ENCODE measurements at places on chromosomes 16 and 17.
A peak's percentile ranks its signal among the peaks of the same experiment; 100 is the strongest.

- no peak for DNase-seq
These were observed 2.2 kb upstream of the C17orf58 start for GRCh38 chr17:67998466-67998865.

- no peak for DNase-seq
These were observed 10.1 kb downstream of the UBFD1 start for GRCh38 chr16:23567602-23568001.

DNA sequence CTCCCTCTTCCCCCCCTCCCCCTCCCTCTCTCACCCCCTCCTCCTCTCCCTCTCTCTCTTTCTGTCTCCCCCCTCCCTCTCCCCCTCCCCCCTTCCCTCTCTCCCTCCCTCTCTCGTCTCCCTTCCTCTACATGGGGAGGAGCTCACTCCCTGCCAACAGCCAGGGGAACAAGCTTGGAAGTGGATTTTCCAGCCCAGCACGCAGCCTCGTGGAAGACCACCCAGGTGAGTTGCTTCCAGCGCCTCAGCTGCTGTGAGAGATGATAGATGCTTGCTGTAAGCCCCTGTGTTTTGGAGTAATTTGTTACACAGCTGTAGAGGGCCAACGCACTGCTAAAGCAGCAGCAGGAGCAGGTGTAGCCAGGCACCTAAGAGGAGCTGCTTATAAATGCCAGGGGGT, 20.8 kb downstream of the ACTG1 start:
- no peak for DNase-seq

GRCh38 chr17:76558198-76559095, 18.6 kb downstream of the PRCD start:
- peak; percentile 85 for DNase-seq

DNA sequence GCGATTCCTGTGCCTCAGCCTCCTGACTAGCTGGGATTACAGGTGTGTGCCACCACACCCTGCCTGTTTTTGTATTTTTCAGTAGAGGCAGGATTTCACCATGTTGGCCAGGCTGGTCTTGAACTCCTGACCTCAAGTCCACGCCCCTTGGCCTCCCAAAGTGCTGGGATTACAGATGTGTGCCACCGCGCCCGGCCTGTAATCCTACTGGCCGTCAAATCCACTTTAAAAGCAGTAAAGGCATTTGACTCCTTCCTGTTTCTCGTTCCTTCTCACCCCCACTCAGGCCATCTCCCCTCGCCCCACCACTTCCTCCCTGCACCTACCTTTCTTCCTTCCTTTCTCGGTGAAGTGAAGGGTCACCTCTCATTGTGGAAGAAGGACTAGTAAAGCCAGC, 69.4 kb upstream of the CREBBP start:
- DNase-seq: no peak

- DNase-seq: no peak
These were observed 3.6 kb downstream of the ACADVL start for GRCh38 chr17:7223375-7223774.

- no peak for DNase-seq
These were observed 39.2 kb downstream of the IFT140 start for GRCh38 chr16:1572673-1573072.

GRCh38 chr17:43709210-43709609, 47.5 kb upstream of the MEOX1 start:
- no peak for DNase-seq

GRCh38 chr17:60390925-60391470, 935 bp downstream of the USP32 start:
- DNase-seq: peak; percentile 24

- no peak for DNase-seq
These were observed 10.0 kb upstream of the FASN start for GRCh38 chr17:82108038-82108437.

DNA sequence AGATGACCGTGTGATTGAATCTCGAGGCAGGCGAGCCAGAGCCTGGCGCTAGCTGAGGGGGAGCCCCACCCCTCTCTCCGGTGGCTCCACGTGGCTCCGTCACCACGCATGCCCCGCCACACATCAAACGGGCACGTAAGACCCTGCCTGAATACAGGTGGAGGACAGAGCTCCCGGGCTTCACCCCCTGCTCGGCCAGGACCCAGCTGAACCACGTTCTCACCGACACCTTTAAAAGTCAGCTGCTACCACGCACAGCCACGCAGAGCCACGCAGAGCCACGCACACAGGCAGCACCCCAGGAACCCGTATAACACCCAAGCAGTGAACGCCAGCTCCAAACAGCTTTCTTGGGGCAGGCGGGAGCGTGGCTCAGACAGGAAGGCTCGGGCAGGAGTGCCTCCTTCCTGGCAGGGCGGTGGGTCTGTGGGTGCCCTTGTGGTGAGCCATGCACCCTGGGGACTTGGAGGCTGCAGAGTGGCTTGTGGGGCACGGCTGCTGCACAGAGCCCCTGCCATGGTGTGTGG, 4.4 kb downstream of the TMEM204 start:
- no peak for DNase-seq

DNA sequence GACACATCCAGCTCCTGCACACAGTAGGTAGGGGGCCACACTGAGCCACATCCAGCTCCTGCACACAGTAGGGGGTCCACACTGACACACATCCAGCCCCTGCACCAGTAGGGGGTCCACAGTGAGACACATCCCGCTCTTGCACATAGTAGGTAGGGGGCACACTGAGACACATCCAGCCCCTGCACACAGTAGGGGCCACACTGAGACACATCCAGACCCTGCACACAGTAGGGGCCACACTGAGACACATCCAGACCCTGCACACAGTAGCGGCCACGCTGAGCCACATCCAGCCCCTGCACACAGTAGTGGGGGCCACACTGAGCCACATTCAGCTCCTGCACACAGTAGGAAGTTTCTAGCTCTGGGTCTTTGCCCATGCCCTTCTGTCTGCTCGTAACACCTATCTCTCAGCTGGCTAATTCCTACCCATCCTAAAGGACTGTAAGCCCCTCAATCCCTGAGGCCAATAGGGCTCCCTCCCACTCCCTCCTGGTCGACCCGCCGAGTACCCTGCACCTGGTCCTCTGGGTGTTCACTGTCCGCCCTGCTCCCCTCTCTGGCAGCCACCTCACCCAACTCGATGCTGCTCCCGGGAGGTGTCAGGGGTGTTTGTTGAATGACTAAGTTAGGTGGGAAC, 9.4 kb upstream of the ATP2A3 start:
- DNase-seq: no peak

GRCh38 chr16:57297856-57298255, 13.4 kb upstream of the PLLP start:
- no peak for DNase-seq

DNA sequence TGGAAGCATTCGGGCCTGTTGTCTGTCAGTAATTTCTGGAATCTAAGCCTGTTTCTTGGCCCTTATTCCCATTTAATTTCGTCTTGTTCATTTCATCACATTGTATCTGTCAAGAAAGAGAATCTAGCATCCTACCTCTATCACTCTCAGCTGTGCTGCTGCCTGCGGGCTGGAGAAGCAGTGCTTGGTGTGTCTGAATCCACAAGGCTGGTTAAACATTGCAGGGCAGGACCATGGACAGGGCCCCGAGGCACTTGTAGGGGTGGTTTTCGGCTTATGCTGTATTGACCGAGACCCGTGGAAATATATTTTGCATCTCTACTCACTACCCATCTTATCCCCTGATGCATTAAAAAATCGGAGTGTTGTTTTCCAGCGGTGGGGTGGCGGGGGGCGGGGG, 3.1 kb downstream of the RAB11FIP4 start:
- no peak for DNase-seq

GRCh38 chr17:68356520-68356919, 65.2 kb downstream of the ARSG start:
- DNase-seq: no peak

DNA sequence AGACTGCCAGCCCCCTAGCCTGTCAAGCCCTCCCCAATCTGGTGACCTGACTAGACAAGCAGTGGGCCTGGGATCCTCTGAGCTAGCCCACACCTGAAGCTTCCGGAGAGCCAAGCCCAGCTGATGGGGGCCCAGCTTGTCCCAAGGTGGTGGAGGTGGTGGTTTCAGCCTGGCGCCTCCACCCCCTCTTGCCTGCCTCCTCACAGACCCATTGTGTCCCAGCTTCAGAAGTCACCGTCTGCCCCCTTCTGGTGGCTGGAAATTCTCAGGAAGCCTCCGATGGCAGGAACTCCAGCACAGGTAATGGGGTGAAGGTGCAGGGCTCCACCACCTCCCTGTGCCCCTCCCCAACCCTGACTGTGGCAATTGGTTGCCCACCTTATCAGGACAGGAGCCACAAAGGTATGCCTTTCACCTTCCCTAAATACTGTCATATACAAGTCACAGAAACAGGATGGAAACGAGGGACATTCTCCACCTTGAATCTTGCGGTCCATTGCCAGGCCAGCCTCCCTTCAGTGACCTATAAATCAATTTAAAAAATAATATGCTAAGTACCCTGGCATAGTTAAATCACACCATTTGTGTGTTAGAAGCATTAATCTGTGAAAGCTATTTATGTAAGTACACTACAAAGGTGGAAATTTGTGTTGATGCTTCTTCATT, 66.0 kb upstream of the ZNF423 start:
- DNase-seq: peak; percentile 60

GRCh38 chr17:56581635-56582627, 11.6 kb upstream of the NOG start:
- DNase-seq: no peak

DNA sequence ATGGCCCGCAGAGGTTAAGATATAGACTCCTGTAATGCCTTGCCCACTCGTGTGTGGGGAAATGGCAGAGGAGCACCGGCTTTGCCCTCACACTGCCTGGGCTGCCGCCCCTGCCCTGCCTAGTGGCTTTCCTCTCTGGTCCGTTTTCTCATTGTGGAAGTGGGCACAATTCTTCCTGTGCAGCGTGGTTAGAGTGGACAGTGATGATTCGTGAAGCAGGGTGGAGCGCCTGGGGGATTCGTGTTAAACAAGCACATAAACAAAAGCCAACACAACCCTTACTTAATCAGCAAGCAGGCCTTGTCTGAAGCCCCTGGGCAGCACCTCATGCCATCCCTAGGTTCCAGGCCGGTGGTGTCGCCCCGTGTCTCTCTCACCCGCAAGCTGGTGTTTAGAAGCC, 269.7 kb downstream of the SEC14L1 start:
- no peak for DNase-seq

DNA sequence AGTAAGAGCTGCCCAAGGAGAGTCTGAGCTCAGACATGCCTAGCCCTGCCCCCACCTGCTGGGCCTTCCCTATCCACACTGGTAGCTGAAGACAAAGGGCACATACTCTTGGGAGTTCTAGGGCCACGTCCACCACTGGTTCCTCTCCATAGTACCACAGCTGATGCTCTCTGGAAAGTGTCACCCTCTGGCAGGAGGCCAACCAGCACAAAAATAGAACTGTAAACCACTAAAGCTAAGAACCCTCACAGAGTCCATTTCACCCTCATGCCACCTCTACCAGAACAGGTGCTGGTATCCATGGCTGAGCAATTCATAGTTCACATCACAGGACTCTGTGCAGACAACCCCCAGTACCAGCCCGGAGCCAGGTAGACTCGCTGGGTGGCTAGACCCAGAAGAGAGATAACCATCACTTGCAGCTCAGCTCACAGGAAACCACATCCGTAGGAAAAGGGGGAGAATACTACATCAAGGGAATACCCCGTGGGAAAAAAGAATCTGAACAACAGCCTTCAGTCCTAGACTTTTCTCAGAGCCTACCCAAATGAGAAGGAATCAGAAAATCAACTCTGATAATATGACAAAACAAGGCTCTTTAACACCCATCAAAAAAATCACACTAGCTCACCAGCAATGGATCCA, 115.3 kb downstream of the CEP112 start:
- no peak for DNase-seq

GRCh38 chr16:17365211-17365541, 105.6 kb downstream of the XYLT1 start:
- DNase-seq: no peak

DNA sequence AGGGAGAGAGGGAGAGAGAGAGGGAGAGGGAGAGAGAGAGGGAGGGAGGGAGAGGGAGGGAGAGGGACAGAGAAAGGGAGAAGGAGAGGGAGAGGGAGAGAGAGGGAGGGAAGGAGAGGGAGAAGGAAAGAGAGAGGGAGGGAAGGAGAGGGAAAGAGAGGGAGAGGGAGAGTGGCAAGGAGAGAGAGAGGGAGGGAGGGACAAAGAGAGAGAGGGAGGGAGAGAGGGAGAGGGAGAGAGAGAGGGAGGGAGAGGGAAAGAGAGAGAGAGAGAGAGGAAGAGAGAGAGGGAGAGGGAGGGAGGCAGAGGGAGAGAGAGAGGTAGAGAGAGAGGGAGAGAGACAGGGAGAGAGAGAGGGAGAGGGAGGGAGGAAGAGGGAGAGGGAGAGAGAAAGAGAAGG, 73.5 kb downstream of the AXIN2 start:
- DNase-seq: no peak

DNA sequence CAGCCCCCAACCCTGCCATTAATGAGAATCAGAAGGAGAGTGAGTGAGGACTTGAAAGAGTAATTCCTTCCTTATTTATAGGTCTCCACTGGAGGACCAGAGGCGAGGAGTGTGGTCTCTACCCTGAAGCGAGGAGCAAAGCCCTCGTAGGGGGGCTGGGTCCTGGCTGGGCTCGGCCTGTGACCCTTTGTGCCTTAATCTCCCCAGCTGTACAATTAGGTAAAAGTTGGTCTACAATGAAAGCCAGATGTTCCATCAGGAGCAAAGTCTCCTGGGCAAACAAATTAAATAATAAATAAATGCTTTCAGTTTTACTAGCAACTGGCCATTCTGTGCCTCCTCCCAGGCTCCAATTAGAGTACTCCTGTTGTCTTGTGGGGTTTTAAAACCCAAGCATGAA, 523.5 kb upstream of the SALL1 start:
- no peak for DNase-seq

GRCh38 chr17:49003557-49004511, 6.6 kb downstream of the IGF2BP1 start:
- DNase-seq: no peak

- no peak for DNase-seq
These were observed 47.8 kb downstream of the ARHGAP27 start for GRCh38 chr17:45384789-45385262.

- no peak for DNase-seq
These were observed 7.3 kb downstream of the TEX2 start for GRCh38 chr17:64255764-64256163.

GRCh38 chr16:31371619-31372484, 16.9 kb downstream of the ITGAX start:
- DNase-seq: no peak

- peak; percentile 80 for DNase-seq
These were observed 61.4 kb downstream of the TMEM100 start for GRCh38 chr17:55661256-55661758.

DNA sequence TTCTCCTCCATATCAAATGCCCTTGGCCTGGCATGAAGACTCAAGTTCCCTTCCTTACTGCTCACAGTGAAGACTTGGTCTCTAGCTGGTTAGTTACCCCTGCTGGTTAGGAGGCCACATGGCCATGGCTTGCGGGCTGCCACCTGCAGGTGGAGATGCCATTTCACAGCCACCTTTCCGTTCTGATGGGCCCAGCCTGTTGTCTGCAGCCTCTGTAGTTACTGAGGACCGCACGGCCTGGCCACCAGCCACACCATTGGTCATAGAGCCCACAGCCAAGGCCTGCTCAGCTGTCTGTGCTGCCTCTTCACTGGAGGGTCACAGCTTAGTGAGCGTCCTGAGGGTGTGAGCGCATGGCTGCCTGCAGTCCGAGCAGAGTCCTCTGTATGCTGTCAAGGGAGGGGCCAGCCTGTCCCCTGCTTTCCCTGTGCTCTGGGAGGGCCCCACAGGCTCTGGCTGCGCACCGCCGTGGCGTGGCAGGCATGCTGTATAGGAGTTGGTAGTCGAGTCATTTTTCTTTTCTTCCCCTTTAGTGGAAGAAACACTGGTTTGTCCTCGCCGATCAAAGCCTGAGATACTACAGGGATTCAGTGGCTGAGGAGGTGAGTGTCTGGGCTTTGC, 59.2 kb downstream of the PLD6 start:
- no peak for DNase-seq

GRCh38 chr17:4152471-4152870, 9.5 kb downstream of the CYB5D2 start:
- no peak for DNase-seq
